CD8-positive, alpha-beta memory T cell (primary cell): ENCODE measurements at places on chromosomes 16 and 17. TPM values are rescaled to one million over a fixed set of nuclear protein-coding genes. Genes with fewer than 3 reads are reported as not detected.

Gene CHP2
- not detected for total RNA-seq

DNA sequence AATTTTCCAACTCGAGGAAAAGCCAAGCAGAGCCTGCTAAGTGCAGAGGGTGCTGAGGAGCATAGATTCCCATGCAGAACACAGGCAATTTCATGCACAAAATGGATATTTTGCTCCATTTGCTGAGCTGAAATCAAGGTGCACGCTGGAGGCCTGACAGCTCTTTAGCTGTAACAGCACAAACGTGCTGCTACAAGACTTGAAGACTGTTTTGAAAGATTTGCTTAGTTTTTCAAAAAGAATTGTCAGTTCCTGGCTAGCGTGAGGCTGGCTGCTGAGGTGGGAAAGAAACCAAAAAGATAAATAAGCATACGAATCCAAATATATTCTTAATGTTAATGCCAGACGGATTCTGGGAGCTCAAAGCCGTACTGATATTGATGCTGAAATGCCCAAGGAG is 309.0 kb upstream of the MAF start:
- no peaks in the 10 kb centered on the region for H3K36me3 ChIP-seq
- no peaks in the 10 kb centered on the region for H3K4me1 ChIP-seq
- no peaks in the 10 kb centered on the region for H3K27me3 ChIP-seq
- DNase-seq = no peak

DNA sequence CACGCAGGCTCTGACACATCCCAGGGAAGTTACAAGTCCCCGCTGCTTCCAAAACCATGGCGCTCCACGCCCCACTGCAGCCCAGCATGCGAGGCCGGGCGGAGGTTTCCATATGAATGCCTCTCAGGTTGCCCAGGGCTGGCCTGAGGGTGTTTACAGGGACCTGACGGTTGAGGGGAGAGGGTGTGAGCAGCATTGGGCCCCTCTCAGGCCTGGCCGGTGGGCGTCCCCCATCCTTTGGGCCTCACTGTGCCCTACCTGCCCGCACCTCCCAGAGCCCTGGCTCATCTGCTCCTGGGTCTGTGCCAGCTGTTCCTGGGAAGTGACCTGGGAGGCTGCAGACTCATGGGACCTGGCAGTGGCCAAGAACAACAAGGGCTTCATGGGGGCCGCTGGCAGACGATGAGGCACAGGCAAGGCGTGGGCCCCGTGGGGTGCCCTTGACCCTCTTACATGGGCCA is 173.5 kb downstream of the C16orf95 start:
- H3K36me3 ChIP-seq = no peaks in the 10 kb centered on the region
- no peak overlapping the region for H3K4me3 ChIP-seq
- no peaks in the 10 kb centered on the region for H3K4me1 ChIP-seq

Gene SLC35B1
- total RNA-seq = 88.9 TPM

- H3K27me3 ChIP-seq = no peaks in the 10 kb centered on the region
- peak overlapping the region; percentile 71 for H3K4me3 ChIP-seq
- H3K36me3 ChIP-seq = no peaks in the 10 kb centered on the region
- no peak for DNase-seq
- peaks cover 21% of the 10 kb centered on the region for H3K4me1 ChIP-seq
- H3K27ac ChIP-seq = no peak overlapping the region
Observed at GRCh38 chr16:81036751-81037350, 1.2 kb downstream of the ATMIN start.

GRCh38 chr17:3982541-3983017 is 18.3 kb upstream of the ATP2A3 start:
- DNase-seq = no peak
- no peak overlapping the region for H3K27ac ChIP-seq
- H3K4me3 ChIP-seq = no peak overlapping the region
- no peaks in the 10 kb centered on the region for H3K36me3 ChIP-seq

GRCh38 chr16:24769806-24770205 is 40.4 kb downstream of the TNRC6A start:
- DNase-seq = no peak
- no peaks in the 10 kb centered on the region for H3K4me1 ChIP-seq
- no peak overlapping the region for H3K4me3 ChIP-seq
- no peaks in the 10 kb centered on the region for H3K27me3 ChIP-seq

DNA sequence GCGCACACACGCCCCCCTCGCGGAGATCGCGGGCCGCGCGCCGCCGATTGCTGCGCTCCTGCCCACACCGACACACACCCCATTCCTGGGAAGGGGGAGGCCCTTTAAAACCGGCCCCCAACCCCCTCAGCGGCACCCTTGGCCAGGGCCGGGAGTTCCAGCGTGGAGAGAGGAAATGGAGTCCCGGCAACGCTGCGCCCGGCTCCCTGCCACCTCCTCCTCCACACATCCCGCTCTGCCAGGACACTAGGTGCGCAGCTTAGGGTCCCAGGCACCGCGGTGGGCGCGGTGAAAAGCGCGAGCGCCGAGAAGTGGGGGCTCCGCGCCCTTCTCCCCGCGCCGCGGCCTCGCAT is 397 bp downstream of the CDC42EP4 start:
- peak overlapping the region; percentile 74 for H3K4me3 ChIP-seq
- H3K4me1 ChIP-seq = peaks cover 9% of the 10 kb centered on the region
- H3K36me3 ChIP-seq = no peaks in the 10 kb centered on the region
- H3K27me3 ChIP-seq = no peaks in the 10 kb centered on the region
- peak overlapping the region; percentile 78 for H3K27ac ChIP-seq

Gene FOXL1
- not detected for total RNA-seq

Gene TRPV2
- 60.0 TPM for total RNA-seq

DNA sequence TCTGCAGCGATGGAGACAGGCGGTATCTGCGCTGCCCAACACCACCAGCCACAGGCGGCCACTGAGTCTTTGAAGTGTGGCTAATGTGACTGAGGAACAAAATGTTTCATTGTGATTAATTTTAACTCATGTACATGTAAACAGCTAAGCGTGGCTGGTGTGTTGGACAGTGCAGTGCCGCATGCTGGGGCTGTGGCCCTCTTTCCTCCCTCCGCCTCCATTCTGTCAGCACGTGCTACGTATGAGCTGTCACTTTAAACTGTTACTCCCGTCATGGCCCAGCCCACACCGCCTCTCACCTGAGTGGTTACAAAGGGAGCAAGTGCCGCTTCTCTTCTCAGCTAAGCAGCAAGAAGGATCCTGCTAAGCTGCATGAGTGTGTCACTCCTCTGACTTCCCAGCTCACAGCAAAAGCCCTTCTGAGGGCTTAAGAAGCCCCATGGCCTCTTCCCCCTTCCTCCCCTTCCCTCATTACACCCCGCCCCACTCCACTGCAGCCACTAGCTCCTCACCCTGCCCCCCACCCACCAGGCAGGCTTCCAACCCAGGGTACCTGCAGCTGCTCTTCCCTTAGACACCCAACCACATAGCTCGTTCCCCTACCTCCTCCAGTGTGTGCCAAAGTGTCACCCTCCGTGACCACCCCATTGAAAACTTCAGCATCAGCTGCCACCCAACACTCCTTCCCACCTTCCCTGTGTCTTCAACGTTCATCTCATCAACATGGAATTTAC is 15.0 kb downstream of the HASPIN start:
- no peak overlapping the region for H3K27ac ChIP-seq
- peaks cover 30% of the 10 kb centered on the region for H3K4me1 ChIP-seq

GRCh38 chr17:73052923-73053322 is 39.6 kb downstream of the SLC39A11 start:
- H3K27ac ChIP-seq = no peak overlapping the region
- H3K4me3 ChIP-seq = no peak overlapping the region
- no peaks in the 10 kb centered on the region for H3K4me1 ChIP-seq
- no peaks in the 10 kb centered on the region for H3K36me3 ChIP-seq
- no peaks in the 10 kb centered on the region for H3K27me3 ChIP-seq

Gene NPIPA2
- total RNA-seq = 0.71 TPM

Gene ADAP2
- 1.7 TPM for total RNA-seq

GRCh38 chr17:7258731-7259554 is 3.3 kb downstream of the CLDN7 start:
- H3K27me3 ChIP-seq = no peaks in the 10 kb centered on the region
- no peak overlapping the region for H3K4me3 ChIP-seq
- no peak for DNase-seq
- peaks cover 19% of the 10 kb centered on the region for H3K4me1 ChIP-seq
- H3K27ac ChIP-seq = no peak overlapping the region

DNA sequence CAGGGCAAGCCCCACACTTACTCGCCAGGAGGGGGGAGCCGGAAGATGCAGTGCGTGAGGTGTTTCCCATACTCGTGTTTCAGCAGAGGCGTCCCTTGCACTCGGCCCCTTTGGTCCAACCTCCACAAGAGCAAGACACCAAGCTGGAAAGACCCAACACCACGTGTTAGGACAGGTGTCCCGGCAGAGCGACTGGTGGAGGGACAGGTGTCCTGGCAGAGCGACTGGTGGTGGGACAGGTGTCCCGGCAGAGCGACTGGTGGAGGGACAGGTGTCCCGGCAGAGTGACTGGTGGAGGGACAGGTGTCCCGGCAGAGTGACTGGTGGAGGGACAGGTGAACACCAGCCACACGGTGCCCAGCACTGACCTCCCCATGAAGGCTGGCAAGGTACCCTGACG is 19.4 kb downstream of the IFT140 start:
- no peak overlapping the region for H3K27ac ChIP-seq
- no peaks in the 10 kb centered on the region for H3K27me3 ChIP-seq
- no peaks in the 10 kb centered on the region for H3K36me3 ChIP-seq
- no peaks in the 10 kb centered on the region for H3K4me1 ChIP-seq

Gene TOX3
- total RNA-seq = not detected

DNA sequence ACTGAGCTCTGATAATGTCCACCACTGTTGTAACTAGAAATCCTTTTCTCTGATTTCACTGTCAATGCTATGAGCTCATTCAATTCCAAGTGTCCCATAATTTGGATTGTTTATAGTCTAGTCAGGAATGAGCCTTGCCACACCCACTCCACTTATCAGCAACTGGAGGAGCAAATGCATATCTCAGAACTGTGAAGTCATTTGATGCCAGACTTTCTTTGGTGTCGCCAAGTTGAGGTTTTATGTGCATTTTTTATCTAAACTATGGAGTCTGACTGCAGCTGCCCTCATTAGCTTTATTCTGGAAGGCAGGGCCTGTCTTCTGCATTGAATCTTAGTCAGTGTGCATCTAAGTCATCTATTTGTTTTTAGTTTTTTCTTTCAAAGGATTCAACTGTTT is 361.3 kb downstream of the PMP22 start:
- no peak for DNase-seq
- no peaks in the 10 kb centered on the region for H3K27me3 ChIP-seq
- no peaks in the 10 kb centered on the region for H3K36me3 ChIP-seq
- no peak overlapping the region for H3K27ac ChIP-seq
- H3K4me1 ChIP-seq = no peaks in the 10 kb centered on the region
- H3K4me3 ChIP-seq = no peak overlapping the region

Gene KRT28
- total RNA-seq = not detected

Gene PTX4
- not detected for total RNA-seq

Gene HBM
- not detected for total RNA-seq

Gene ACE
- 4.6 TPM for total RNA-seq

Gene MFAP4
- not detected for total RNA-seq

Gene MMP28
- total RNA-seq = not detected

- H3K27ac ChIP-seq = no peak within 1 kb of the TSS
- peak within 1 kb of the TSS; percentile 66 for H3K4me3 ChIP-seq
- peaks cover 16% of the 10 kb centered on the region for H3K4me1 ChIP-seq
- no peaks in the 10 kb centered on the region for H3K27me3 ChIP-seq
Observed at GRCh38 chr17:3695723-3696411, at the start of gene P2RX5. Gene P2RX5, minus strand, starts transcription at chr17:3696155. Its CDS starts 150 bp downstream, at chr17:3696005.

GRCh38 chr17:27588354-27588753 is 42.6 kb upstream of the LGALS9 start:
- H3K27me3 ChIP-seq = no peaks in the 10 kb centered on the region
- H3K4me3 ChIP-seq = no peak overlapping the region
- H3K27ac ChIP-seq = no peak overlapping the region
- peaks cover 5% of the 10 kb centered on the region for H3K36me3 ChIP-seq
- no peak for DNase-seq

- no peaks in the 10 kb centered on the region for H3K36me3 ChIP-seq
- no peaks in the 10 kb centered on the region for H3K27me3 ChIP-seq
- DNase-seq = no peak
- no peak overlapping the region for H3K4me3 ChIP-seq
- peaks cover 55% of the 10 kb centered on the region for H3K4me1 ChIP-seq
- H3K27ac ChIP-seq = no peak overlapping the region
Observed at GRCh38 chr16:12536412-12536746, 267.3 kb downstream of the CPPED1 start.

DNA sequence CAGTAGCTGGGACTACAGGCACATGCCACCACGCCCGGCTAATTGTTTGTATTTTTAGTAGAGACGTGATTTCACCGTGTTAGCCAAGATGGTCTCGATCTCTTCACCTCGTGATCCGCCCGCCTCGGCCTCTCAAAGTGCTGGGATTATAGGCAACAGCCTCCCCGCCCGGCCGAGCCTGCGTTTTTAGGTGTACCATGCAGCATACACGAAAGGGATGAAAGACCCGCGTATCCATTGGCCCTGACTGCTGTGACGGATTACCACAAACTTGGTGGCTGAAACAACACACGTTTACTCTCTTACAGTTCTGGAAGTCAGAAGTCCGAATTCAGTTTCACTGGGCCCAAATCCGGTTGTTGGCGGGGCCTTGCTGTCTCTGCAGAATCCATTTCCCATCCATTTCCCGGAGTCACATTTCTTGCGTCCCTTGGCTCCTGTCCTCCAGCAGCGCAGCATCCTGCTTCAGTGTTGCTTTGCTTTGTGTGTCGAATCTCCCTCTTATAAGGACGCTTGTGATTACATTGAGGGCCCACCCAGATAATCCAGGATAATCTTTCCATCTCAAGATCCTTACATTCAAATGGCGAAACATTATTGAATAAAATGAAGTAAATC is 8.3 kb upstream of the GUCY2D start:
- no peaks in the 10 kb centered on the region for H3K27me3 ChIP-seq
- no peak overlapping the region for H3K27ac ChIP-seq
- H3K36me3 ChIP-seq = no peaks in the 10 kb centered on the region
- no peak overlapping the region for H3K4me3 ChIP-seq
- H3K4me1 ChIP-seq = peaks cover 14% of the 10 kb centered on the region
- no peak for DNase-seq

Gene SERPINF2
- total RNA-seq = 0.33 TPM
